ENCODE measurements at places on chromosomes 16 and 17.

GRCh38 chr17:7576432-7576937, 3.0 kb upstream of the CD68 start:
- no peak for DNase-seq

- DNase-seq, result no peak
These were observed 3.5 kb upstream of the KATNB1 start for GRCh38 chr16:57732037-57732436.

DNA sequence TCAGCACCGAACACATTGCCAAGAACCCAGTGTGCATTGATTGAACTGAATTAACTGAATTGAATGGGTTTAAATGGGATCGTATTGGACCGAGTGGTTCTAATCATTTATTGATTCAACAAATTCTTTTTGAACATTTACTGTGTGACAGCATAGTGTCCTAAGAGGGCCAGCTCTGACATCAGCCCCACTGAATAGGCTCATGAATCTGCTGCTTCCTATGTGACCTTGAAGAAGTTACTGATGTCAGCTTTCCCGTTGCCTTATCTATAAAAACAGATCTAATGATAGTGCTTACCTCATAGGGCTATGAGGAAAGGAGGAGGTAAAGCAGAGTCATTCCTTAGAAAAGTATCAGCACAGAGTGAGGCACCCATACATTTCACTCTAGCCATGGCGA, 226.3 kb downstream of the CBLN1 start:
- DNase-seq, result no peak

DNA sequence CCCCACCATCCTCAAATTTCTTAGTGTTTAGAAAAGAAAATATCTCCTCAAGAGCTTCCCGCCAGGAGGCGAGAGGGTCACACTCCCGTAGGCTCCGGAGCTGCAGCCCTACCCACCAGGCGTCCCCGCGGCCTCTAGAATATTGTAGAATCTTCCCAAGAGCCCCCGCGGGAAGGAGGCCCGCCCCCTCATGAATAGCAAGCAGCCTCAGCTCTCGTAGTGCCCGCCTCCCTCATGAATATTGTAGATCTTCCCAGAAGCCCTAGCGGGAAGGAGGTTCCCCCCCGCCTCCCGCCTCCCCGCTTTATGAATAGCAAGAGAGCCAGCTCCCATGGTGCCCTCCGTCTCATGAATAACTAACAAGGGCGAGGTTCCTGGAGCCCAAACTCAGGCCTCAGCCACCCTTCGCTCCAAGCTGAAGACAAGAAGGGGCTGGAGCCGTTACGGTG, at the start of gene FBXO47:
TSS of gene FBXO47 (minus strand) at position 114 of the 449 bp plus-strand sequence. CDS start 4,378 bp downstream, outside the sequence.
- peak; percentile 59 for DNase-seq

DNA sequence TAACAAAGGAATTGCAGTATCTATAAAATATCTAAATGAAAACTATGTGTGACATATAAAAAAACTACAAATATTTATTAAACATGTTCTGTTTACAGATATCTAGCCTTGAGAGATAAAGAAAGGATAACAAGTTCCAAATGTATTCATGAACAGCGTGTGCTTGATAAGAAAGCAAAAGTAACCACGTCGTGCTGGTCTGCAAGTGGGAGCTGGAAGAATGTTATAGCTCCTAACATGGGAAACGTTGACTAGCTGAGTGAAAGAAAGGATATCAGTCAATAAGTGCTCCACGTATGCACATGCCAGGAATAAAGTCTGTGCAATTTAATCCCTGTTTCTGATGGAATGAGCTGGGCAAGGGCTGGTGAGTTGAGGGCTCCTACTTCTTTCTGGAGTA, 71.2 kb upstream of the CDYL2 start:
- no peak for DNase-seq

- no peak for DNase-seq
These were observed 65.9 kb downstream of the PCTP start for GRCh38 chr17:55816532-55817396.

DNA sequence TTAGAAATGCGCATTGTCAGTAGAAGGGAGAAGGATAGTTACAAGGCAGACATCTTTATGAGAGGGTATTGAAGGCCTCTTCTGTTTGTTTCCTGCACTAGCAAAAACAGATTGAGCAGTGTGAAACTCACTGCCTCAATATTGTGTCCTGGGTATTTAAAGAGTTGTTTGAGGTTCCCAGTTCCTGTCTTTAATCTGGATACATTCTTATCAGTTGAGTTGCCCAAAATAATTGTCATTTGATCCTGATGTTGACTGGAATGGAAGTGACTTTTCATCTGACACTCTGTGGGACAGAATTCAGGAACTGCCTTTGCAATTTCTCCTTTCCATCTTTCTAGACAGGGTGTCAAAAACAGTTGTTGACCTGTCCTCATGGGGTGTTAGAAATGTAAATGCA, 1.7 kb downstream of the ATP6V0A1 start:
- DNase-seq, result no peak

GRCh38 chr16:10824111-10824893, 5.7 kb upstream of the TVP23A start:
- no peak for DNase-seq

- no peak for DNase-seq
These were observed 51.7 kb downstream of the NXN start for GRCh38 chr17:927611-928461.

- no peak for DNase-seq
These were observed 130.4 kb downstream of the TANC2 start for GRCh38 chr17:63096426-63096825.

GRCh38 chr17:58207451-58207850, 11.6 kb downstream of the MKS1 start:
- no peak for DNase-seq

GRCh38 chr16:5451641-5452040, 354.0 kb upstream of the EEF2KMT start:
- DNase-seq, result no peak

DNA sequence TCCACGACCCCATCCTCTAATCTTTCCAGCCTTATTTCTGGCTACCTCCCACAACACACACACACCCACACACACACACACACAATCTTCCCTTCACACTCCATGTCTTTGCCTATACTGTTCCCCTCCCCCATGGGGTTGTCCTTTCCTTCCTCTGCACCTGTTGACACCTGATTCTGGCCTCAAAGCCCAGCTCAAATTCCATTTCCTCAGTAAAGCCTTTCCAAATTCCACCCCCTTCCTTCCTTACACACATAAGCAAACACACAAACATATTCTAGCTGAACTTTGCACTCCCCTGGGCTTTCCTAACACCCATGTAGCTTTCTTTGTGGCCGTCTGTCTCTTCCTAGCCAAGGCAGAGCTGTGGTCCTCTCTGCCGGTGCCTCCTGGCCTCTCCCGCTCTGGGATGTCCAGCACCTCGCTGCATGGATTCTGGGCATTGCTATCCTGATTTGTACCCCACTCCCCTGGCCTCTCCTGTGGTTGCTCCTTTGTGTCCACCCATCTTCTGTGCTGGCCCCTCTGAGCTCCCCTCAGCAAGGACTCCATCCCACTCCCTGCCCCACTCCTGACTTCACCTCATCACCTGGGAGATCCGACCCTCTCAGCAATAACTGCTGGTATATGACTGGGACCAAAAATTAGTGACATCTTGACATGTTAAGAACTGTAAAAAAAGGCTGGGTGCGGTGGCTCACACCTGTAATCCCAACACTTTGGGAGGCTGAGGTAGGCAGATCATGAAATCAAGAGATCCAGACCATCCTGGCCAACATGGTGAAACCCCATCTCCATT, 8.4 kb upstream of the SRCIN1 start:
- no peak for DNase-seq

DNA sequence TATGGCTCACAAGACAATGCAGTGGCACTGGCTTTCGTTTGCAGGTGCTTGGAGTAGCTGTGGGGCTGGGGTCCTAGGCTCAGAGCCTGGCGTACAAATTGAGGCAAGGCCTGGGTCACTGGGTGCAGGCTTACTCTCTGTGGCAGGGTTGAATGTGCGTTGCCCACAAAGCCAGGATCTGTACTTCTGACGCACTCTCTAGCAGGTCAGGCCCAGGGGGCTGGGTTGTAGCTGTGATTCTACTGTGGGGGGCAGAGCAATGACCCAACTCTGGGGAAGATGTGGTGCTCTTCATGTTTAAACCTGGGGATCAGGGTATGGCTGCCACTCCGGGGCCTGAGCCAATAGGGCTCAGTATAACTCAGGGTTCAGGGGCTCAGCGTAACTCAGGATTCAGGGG, 6.4 kb upstream of the PRSS21 start:
- DNase-seq, result no peak

GRCh38 chr17:6427279-6427781, 7.6 kb downstream of the AIPL1 start:
- DNase-seq, result no peak

DNA sequence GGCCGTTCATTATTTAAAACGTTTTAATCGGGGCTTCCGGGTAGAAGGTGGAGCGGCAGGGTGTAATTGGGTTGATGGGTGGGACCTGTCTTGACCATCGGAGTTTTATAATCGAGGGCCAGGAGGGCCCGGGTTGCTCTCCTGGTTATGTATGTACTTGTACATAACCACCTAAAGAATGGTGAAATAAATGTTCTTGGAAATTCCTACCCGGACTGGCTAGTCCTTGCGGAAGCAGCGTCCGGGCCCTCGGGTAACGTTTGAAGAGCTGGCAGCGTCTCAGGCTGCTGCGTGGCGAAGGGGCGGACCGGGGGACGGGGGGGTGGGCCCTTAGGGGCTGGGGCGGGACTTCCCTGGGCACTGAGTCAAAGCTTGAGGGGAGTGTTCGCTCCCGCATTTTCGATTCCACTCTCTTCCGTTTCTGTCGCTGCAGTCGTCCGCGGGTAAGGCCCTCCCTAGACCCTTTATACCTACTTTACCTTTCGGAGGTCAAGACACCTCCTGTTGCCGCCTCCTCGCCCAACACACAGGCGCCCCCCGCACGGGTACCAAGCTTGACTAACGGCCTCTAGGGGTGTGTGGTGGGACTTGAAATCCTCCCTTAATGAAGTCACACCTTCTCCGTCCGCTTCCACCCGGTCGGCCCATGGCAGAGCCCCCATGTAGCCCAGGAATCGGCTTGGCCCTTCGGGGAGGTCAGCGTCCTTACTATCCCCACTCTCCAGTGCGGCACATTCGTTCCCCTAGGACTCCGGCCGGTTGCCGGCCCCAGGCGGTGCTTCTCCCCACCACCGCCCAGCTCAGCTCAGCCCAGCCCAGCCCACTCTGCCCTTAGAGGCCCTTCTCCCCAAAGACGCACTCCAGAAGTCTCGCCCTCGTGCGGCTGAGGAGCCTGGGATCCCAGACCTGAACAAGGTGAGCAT, at the start of gene TMEM106A:
TSS of gene TMEM106A (plus strand) at position 396 of the 923 bp plus-strand sequence. CDS start 1,167 bp downstream, outside the sequence.
- DNase-seq, result peak; percentile 43

- DNase-seq, result no peak
These were observed 30.1 kb downstream of the DNAH2 start for GRCh38 chr17:7747635-7748071.

DNA sequence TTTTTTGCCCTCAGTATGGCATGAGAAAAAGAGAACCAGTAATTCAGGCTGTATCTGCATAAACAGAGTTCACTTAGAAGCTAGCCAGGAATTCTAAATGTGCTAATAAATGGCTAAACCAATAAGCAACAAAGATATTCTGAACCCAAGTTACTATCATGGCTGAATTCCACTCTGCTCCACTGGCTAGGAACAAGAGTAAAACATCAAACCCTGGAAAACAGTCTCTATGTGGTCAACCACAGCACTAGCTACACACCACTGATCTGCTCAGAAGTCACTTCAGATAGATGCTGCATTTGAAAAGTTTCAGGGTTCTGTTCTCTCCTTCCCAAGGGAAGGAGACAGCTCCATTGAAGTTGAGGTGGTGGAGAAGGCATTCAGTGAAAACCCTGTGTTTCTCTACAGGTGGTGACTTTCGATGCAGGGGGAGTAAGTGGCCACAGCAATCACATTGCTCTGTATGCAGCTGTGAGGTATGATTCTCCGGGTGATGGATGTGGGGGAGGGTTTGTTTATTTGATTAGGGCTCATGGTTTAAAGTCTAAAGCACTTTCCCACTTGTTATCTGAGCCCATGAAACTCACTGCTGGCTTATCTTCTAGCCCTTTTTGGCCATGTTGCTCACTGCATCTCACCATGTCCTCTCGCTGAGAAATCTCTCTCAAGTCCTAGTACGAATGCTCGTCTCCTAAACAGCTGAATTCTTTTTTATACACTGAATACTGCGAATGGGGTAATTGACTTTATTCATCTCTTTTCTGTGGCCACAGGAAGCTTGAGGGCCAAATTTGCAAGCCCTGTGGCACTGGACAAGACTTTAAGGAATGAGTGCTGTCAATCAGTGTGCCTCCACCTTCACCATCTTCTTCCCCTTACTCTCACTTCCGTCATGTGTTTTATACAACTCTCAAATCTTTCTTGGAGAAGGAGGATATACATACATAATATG, 39.9 kb downstream of the CENPV start:
- no peak for DNase-seq

- no peak for DNase-seq
These were observed 16.0 kb downstream of the MMP15 start for GRCh38 chr16:58041628-58041955.

GRCh38 chr17:45277216-45277849, 15.4 kb upstream of the SPATA32 start:
- peak; percentile 90 for DNase-seq

- DNase-seq, result no peak
These were observed 1389.4 kb upstream of the GOT2 start for GRCh38 chr16:60123392-60124023.

DNA sequence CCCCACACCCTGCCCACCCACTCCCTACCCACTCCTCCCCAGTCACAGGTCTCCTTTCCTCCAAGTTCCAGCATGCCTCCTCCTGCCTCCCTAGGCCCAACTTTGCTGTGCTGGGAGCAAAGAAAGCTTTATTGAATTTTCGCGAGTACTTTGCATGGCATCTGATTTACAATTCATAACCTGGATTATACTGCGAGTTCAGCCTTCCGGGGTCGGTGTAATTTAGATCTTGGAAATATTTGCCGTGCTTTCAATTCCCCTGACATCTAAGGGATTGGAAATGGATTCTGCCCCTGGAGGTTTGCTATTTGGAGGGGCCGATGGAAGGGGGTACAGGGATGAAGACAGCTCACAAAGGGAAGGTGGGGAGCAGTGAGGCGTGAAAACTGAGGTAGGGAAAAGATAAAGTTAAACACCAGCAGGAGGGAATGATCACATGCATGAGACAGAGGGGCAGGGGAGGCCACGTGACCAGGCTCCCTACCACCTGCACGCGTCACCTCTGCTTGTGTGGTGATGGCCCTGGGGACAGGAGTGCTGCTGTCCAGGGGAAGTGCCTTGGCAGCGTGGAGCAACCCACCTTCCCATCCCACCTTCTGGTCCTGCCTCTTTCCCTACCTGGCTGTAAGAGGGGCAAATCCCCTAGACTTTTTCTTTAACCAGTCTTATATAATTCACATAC, 132.3 kb upstream of the RPL38 start:
- DNase-seq, result no peak

Measured in stimulated activated CD4-positive, alpha-beta T cell treated with anti-CD3 and anti-CD28 coated beads, Interleukin-1b, Interleukin-23, amount 100 ng/mL, for 1 hour (primary cell).